Renal cortex interstitium (tissue), 15 donors: ENCODE measurements at places on chromosomes 4 and X. TPM values are rescaled to one million over a fixed set of nuclear protein-coding genes. Genes with fewer than 3 reads are reported as not detected.
A peak's percentile ranks its signal among the peaks of the same experiment; 100 is the strongest.

DNA sequence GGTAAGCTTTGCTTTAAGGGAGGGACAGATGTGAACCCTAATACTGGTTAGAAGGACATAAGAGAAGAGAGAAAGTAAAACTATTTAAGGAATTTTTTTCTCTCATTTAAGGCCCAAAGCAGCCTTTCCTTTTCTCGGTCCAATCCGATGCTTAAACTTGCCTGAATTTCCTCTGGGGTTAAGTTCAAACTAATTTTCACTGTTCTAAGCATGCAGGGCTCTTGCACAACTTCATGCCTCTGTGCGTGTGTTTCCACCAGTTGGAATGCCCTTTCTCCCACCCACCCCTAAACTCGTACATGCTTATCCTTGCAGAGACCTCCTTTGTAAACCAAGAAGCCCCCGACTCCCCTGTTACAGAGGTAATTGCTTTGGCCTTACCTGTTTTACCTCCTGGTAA lies 204.7 kb downstream of the CBR4 start:
- no peak for DNase-seq

DNA sequence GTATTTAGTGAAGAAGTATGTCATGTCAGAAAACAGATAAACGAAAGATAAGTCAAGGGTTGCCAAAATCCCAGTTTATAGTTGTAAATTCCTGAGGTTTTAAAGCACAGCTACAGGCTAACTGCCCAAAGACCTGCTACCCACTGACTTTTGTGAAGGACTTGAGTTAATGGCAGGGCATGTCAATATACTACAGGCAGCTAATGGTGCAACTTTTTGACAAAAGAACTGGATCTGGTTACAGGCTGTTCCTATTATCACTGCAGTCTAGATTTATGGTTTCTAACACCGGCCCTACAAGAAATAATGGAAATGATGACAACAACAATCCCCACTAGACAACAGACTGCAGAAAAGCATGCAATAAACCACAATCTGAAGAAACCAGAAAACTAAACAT lies 6.4 kb downstream of the SCML2 start:
- no peak for DNase-seq

GRCh38 chr4:87490664-87491369 lies 38.4 kb downstream of the SPARCL1 start:
- DNase-seq: no peak

- no peak for DNase-seq
Measured at GRCh38 chrX:138875472-138875871, 164.0 kb upstream of the FGF13 start.

- DNase-seq: no peak
Measured at GRCh38 chr4:112277705-112278448, 7.8 kb downstream of the TIFA start.

DNA sequence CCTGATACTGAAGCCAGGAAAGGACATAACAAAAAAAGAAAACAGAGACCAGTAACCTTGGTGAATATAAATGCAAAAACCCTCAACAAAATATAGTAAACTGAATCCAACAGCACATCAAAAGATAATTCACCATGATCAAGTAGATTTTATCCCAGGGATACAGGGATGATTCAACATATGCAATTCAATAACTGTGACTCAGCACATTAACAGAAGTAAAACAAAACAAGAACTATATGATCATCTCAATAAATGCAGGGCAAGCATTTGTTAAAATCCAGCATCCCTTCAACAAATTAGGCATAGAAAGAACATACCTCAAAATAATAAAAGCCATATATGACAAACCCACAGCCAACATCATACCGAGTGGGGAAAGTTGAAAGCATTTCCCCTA lies 112.0 kb downstream of the HHIP start:
- no peak for DNase-seq

GRCh38 chr4:145663194-145663593 lies 16.8 kb upstream of the C4orf51 start:
- no peak for DNase-seq

The FATE1 gene
- polyA plus RNA-seq: not detected

- no peak for DNase-seq
Measured at GRCh38 chr4:84479663-84480062, 19.4 kb downstream of the NKX6-1 start.

DNA sequence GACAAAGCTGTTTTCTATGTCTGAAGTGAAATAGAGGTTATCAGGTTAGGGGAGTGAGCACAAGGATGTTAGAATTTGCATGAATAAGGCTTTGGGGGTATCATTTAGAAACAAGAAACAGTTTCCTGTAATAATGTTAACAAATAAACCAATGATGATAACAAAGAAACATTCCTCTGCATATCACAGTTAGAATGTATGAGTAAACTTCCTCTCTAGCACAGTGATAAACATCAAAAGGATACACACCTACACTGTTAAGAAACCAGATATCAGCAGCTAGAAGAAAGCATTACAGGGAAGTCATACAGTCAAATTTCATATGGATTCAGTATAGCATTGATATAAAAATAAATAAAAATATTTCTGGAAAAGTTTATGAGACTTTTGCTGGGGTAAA lies 340.0 kb upstream of the MAGEB16 start:
- no peak for DNase-seq

DNA sequence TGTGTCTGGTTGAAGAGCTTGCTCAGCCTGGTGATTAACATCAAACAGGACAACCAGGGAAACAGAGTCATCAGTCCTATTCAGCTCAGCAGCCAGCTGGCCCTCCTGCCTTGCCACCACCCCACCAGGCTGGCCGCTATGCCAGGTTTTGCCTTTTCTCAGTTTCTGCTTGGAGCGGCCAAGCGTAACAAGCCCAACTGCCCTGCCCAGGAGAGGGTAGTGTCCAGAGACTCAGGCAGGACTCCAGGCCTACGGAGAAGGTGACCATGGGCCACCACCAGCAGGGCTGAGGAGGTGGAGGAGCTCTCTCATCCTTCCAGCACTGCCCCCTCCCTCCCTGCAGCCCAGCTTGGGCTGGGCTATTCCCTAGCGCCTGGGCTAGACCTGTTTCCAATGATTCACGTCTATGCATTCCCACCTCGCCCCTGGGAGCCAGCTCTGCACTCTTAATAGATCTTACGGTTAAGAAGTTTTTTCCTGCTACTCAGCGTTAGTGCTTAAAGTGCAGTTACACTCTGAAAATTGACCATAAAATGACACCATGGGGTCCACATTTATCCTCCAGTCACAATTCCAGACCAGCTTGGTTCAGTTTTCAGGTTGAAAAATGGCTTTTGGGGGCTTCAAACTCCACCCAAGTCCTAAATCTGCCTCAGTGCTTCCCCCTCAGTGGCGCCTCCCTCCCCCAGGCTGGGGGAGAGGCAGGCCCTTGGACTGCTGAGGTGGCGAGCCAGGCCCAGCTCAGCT lies 124.0 kb upstream of the PJA1 start:
- DNase-seq: no peak

- DNase-seq: no peak
Measured at GRCh38 chr4:107855723-107856122, 31.0 kb downstream of the SGMS2 start.

DNA sequence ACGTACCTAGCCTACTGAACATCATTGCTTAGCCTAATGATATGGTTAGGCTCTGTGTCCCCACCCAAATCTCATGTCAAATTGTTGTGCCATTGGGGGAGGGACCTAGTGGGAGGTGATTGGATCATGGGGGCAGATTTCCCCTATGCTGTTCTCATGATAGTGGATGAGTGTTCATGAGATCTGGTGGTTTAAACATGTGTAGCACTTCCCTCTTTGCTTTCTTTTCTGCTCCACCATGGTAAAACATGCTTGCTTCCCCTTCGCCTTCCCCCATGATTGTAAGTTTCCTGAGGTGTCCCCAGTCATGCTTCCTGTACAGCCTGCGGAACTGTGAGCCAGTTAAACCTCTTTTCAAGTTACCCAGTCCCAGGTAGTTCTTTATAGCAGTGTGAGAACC lies 102.6 kb downstream of the RAPGEF2 start:
- no peak for DNase-seq

DNA sequence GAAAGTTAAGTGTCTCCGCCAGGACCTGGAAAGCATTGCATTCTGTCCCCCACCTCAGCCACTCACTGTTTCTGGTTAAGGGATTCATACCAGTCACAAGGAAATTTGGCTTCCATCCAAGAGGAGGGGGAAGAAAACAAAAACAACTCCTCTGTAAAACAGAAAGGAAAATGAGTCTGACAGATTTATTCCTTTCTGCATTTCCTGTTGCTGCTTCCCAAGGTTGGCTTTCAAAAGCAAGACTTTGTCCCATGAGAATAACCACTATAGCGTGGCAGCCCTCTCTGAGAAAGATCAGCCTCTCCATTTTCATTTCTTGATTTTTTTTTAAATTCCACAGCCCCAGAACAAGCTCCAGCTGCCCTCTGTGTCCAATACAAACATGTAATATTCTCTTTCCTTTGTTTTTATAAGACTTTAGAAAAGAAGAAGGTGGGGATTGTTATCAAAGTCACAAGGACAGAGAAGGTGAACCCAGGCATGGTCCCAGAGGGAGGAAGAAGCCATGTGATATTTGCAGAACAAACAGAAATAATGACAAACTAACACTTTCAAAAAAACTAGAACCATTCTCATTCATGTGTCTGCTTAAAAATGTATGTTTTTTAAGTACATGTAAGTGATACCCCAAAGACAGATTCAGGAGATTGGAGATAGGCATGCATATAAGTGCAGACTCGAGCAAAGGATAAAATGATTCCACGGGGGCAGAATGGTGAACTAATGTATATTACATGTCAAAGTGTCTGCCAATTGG lies 90.7 kb upstream of the DCLK2 start:
- DNase-seq: peak; percentile 81

The NPNT gene
- 176 TPM for polyA plus RNA-seq

The JCHAIN gene
- 0.88 TPM for polyA plus RNA-seq

DNA sequence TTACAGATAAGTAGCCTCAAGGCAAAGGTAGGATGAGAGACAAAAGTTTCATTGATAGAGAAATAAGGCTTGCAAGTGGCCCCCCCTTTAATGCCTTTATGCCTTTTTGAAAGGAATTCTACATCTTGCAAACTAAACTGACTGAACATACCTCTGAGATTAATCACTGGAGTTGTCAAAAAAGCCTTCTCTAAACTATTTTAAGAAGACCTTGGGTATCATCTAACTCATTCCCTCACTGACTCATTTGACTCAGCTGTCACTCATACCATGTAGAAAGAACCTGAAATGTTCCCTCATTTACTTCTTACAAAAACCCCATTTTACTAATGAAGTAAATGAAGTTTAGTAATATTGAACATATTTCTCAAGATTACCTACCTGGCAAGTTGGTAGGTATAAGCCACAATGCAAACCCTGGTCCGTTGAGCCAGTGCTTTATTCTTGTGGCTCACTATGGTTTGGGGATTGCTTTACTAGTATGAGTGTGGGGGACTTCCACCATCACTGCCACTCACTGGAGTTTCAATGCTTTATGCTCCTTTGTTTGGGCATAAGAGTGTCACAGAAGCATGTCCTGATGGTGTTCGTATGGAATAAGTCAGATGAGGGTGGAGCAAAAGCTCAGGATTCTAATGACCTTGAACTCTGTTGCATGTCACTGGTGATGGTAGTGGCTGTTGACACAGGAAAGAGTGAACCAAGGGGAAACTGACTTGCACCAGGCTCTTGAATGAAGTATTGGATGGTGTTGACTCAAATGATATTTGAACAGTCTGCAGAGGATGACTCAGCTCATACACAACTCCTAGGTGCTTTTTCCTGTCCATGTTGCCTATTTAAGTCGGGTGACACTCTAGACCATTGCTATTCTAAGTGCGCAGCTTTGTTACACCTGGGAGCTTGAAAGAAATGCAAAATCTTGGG lies 305.5 kb upstream of the EMCN start:
- DNase-seq: no peak

DNA sequence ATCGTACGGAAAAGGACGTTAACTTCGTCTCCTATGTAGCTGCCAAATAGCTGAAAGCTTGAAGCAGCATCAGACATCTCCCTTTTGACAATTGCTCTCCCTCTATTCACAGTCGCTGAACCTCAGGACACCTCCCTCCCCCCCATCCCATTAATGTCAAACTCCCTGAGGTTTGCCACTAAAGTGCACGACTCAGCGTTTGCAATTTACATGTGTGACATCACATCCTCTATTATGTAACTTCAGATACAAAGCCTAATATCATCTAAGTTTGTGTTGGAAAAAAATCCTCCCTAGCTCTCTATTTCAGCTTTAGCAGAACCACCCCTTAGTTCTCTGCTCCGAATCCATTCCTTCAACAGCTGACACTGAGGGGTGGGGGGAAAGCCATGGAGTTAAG lies 5.5 kb upstream of the NR3C2 start:
- no peak for DNase-seq

The NUDT11 gene
- 14.8 TPM for polyA plus RNA-seq

DNA sequence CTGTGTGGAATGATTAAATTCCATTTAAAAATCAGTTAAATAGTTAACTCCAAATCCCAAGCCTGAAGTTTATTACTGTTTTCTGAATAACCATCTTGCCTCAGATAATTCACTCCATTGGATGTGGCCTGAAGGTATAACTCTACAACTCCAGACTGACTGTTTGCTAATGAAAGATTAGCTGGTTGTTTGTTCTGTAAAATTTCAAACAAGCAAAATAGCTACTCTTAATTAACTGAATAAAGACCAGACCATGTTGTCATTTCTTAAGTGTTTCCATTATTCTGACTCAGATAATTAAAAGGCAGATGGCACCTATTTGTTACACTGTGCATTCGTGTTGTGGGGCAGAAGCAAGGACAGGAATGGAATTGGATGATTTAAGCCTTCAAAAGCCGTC lies 78.5 kb upstream of the DDIT4L start:
- no peak for DNase-seq

The PRDM5 gene
- polyA plus RNA-seq: 19.1 TPM

- no peak for DNase-seq
Measured at GRCh38 chrX:13165266-13166189, 121.1 kb upstream of the FAM9C start.

GRCh38 chr4:26459054-26459755 lies 31.1 kb downstream of the CCKAR start:
- DNase-seq: peak; percentile 30

- DNase-seq: no peak
Measured at GRCh38 chr4:647481-647880, 22.1 kb downstream of the PDE6B start.

The UGT2B7 gene
- 103 TPM for polyA plus RNA-seq
